ENCODE measurements at places on chromosomes 3 and 15.

DNA sequence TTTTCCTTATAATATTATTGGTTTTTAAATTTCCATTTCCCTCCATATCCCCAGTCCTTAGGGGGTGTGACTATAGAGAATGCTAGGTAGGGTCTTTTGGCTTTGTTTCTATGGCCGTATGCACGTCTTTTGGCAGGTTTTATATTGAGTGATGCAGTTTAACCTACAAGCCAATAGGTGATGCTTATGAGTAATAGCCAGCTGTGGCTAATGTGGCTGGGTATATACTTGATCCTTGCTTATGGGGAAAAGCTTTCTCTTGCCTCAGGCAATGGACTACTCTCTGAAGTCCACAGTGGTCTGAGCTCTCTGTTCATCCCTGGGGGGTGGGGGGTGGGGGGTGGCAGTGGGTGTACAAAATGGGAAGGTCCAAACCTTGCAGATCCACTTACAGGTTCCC lies 223.9 kb downstream of the MFSD1 start:
- DNase-seq, result no peak

DNA sequence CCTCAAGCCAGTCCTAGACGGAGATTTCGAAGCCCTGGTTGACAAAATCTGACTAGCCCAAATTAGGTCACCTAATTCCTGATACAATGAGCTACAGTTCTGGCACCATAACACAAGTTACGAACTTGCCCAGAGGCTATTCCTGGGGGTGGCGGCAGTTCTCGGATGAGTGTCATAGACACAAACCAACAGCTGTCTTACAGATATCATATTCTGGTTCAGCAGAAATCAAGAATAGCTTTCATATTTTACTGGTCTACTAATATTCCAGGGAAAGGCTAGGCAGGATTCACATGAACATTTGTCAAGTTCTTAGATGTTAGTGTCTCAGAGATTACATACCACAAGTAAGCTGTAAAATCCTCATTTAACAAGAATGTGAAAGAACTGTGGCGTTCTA lies 8.8 kb downstream of the ANAPC13 start:
- no peak for DNase-seq

GRCh38 chr15:63752075-63752684 lies 81.6 kb downstream of the HERC1 start:
- DNase-seq, result no peak

- no peak for DNase-seq
Measured at GRCh38 chr15:29149738-29150075, 119.9 kb downstream of the NSMCE3 start.

DNA sequence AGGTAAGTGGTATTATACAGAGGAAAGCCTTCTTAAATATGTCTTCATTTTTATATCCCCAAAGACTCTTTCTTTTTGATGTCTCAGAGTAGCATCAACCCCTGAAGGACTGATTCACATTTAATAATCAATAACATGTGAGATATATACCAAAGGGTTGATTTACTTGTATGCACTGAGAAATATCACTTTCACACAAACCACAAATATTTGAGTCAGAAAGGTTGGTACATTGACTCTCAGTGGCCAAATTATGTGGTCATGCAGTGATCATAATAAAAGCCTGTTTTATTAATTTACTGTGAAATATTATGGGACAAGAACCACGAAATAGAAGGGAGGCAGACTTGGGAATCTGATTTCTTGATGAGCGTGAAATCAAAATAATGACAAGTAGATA lies 329.0 kb downstream of the GBE1 start:
- no peak for DNase-seq

GRCh38 chr3:43018246-43018645 lies 39.1 kb downstream of the GASK1A start:
- DNase-seq, result no peak

GRCh38 chr3:187798126-187798525 lies 52.9 kb upstream of the BCL6 start:
- DNase-seq, result no peak

DNA sequence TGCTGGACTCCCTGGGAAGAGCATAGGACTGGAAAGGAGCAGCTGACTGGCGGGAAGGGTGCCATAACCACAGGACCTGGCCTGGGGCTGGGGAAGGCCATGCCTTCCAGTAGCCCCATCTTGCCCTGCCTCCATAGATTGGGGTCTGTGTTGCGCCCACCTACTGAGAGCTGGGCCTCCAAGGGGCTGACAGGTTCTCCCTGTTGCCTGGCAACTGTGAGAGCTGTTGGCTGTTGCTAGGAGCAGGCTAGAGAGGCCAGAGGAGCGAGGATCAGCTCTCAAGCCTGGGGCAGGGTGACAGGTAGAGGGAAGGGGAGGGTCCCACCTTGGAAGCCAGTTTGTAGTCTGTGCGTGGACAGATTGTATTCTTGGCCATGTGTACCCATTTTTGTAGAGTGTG lies 2.8 kb upstream of the GNAI2 start:
- DNase-seq, result no peak

DNA sequence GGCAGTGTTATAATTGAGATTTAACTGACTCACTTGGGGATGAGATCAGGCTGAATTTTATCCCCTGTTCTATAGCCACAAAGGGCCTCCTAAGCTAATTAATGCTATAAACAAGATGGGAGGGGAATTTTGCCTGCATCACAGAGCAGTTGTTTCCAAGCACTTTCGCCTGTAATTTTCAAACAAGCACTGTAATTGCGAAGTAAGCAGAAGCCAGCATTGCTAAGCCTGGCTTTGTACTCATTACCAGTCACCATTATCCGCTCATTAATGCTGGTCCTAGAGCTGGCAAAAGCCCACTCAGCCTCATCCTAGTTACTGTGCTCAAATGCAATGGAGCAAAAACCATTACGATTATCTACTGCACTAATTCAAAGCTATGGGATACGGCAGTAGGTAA lies 356.6 kb upstream of the UBE2E2 start:
- DNase-seq, result no peak

DNA sequence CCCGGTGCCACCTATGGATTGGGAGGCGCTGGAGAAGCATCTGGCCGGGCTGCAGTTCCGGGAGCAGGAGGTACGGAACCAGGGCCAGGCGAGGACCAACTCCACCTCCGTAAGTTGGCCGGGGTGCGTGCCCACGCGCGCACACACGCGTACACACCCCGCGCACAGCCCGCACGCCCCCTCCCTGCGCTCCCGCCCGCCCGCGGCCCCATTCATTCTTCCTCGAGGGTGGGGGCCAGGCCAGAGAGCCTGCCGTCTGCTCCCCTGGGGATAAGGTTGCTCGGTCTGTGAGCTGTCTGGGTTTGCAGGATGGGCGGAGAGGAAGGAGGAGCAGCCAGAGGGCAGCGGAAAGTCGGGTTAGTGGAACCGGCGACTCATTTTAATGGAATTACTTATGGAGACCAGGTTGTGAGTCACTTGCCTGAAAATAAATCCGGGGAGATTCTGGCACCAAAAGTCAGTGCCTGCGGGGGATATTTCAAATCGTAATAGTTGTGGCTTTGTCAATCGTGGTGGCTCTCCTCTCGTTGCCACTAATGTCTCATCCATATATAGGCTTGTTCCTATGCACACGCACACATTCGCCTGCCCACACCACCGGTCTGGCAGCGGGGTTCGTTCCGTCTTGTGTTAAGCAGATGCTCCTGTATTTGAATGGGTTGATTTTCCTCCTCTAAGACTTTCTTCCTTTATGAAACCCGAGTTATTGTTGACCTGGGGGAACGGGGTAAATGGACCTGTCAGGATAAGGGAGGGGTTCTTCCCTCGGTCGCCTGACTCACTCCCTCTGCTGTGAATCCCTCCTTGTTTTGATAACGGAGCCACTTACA lies 223.4 kb upstream of the IL12A start:
- DNase-seq, result no peak

GRCh38 chr3:13700889-13701288 lies 152.0 kb downstream of the FBLN2 start:
- no peak for DNase-seq

DNA sequence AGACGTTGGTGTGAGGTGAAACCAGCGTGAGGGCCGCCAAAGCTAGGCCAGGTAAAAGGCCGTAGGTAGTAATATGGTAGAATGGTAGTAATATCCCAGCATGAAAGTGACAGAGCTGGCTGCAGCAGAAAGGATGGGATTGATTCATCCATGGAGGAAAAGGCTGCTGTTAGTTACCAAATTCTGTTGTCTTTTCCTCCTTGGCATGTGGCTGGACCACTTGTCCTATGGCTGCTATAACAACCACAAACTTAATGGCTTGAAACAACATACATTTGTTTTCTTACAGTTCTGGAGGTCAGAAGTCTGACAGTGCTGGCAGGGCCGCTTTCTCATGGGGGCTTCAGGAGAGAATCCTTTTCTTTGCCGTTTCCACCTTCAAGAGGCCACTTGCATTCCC lies 47.8 kb upstream of the CHST2 start:
- DNase-seq, result no peak

DNA sequence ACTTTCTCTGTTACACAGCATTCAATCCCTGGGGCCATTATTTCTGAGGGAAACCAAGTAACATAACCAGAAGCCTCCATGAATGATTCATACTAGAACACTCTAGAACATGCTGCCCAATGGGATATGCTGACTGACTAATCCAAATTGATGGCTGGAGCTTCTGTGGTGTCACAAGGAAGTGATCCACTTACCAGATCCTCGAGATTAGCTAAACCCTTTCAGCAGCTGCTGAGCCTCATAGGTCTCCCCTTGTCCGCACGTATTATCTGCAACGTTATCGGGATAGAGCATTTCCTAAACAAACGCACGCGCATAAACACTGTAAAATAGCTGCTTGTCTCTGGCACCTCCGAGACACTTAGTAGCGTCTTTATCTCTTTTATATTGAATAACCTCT lies 61.2 kb upstream of the PROK2 start:
- no peak for DNase-seq

GRCh38 chr15:84788500-84788899 lies 28.7 kb upstream of the ALPK3 start:
- DNase-seq, result no peak

DNA sequence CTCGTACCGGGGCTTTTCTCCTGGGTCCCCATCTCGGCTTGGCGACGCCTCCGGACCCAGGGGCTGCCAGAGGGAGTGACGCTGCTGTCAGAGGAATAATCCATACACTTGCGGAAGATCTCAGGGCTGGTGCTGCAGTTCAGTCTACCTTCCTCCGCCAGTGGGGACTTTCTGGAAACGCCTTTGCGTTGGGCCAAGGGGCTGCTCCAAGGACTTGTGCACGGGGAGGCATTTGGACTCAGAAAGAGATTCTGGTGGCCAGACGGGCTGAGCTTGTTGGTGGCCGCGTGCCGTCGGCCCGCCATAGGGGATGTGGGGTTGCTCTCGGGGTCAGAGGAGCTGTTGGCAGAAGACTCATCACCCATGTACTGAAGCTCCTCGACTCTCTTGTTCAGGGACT lies 21.8 kb downstream of the LARP6 start:
- DNase-seq, result no peak

- DNase-seq, result no peak
Measured at GRCh38 chr3:197835509-197835908, 44.5 kb downstream of the LRCH3 start.

DNA sequence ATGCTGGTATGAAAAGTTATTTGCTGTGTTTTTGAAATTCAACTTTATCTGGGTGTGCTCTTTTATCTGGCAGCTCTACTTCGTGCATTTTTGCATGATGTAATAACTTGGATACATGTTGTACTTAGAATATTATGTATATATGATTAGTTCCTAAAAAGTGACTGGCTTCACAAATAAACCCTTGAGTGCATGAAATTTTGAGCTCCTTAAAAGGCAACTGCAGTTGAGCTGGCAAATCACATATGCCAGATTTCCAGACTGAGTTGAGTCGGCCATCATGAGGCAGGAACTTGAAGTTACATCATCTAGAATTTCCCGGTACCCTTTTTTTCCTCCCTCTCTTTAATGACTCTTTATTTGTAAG lies 162.5 kb downstream of the FNDC3B start:
- no peak for DNase-seq

DNA sequence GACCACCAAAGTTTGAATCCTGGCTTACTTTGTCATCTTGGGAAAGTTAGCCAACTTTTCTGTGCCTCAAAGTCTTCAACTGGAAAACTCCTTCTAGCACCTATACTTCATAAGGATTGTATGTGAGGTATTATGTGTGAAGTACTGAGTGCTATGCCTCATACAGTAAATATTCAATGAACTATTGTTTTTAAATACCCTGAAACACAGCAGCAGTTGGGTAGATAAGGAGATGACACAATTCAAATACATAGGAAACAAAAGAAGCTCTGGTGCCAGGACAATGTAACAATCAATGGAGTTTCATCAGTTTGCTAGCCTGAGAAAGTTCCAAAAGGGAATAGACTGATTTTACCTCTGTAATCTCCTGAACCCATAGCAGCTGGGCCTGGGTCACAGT lies 43.3 kb downstream of the TUBGCP4 start:
- no peak for DNase-seq

DNA sequence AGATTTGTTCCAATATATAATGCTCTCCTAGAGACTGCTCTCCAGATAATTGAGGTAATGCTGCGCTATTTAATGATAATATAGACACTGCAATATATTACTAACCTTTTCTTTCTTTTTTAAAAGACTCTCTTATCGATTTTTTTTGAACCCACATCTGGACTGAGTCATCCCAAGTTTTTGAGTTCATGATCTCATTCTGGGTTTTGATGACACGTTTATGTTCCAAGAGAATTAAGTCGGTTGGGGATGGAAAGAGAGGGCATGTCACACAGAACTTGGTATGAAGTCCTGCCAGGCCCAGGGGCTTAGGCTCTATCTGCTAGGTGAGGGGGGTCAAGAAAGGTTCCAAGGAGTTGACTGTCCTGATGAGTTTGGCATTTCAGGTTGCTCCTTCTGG lies 431.1 kb downstream of the MFSD1 start:
- DNase-seq, result no peak

DNA sequence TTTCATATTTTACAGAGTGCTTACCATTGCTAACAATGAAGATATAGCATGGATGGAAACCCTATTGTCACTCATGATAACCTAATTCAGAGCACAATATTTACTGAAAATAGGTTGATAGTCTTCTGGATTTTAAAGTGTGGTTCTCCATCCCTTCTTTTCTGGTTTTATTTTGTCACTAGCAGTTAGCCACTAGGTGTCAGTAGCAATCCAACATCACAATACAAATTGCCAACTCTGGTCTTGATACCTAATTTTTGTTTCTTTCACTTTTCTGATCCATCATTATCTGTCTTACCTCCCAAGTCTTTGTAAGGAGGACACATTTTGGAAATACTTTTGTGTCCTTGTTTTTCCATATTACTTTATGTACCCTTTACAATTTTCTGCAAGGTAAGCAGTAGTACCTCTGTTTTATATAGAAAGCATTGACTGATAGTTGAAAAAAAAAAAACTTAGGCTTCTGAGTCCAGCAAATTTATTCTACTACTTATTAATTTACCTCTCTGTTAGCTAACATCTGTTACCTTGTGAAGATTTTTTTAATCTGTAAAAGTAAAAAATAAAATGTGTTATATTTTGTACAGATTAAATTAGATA lies 28.3 kb upstream of the CRYBG3 start:
- no peak for DNase-seq

- no peak for DNase-seq
Measured at GRCh38 chr3:46349484-46350261, 4.2 kb upstream of the CCR2 start.

GRCh38 chr3:10004506-10004905 lies 17.9 kb upstream of the EMC3 start:
- no peak for DNase-seq

GRCh38 chr3:135090020-135090717 lies 295.1 kb downstream of the EPHB1 start:
- DNase-seq, result no peak

All from stimulated activated effector memory CD8-positive, alpha-beta T cell treated with anti-CD3 and anti-CD28 coated beads, Interleukin-12 subunit alpha, Interleukin-12 subunit beta, amount 100 ng/mL, for 72 hours (primary cell).